ENCODE measurements at places on chromosomes 11 and 22.
A peak's percentile ranks its signal among the peaks of the same experiment; 100 is the strongest.

GRCh38 chr11:762421-763072 lies 14.7 kb downstream of the GATD1 start:
- no peak for DNase-seq

GRCh38 chr11:86134580-86135318 lies 65.9 kb upstream of the PICALM start:
- no peak for DNase-seq

- peak; percentile 29 for DNase-seq
Observed at GRCh38 chr22:49930596-49931412, 12.4 kb downstream of the CRELD2 start.

DNA sequence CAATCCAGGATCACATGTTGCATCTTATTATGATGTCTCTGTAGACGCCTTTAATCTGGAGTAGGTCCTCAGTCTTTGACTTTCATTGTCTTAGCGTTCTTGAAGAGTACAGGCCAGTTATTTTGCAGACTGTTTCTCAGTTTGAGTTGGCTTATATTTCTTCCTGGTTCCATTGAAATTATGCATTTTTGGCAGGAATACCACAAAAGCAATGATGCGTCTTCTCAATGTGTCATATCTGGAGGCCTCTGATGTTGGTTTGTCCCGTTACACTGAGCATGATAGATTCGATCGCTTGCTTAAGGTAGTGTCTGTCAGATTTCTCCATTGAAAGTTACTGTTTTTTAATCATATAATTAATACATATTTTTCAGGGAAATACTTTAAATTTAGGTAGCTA lies 30.6 kb downstream of the TECTA start:
- no peak for DNase-seq

DNA sequence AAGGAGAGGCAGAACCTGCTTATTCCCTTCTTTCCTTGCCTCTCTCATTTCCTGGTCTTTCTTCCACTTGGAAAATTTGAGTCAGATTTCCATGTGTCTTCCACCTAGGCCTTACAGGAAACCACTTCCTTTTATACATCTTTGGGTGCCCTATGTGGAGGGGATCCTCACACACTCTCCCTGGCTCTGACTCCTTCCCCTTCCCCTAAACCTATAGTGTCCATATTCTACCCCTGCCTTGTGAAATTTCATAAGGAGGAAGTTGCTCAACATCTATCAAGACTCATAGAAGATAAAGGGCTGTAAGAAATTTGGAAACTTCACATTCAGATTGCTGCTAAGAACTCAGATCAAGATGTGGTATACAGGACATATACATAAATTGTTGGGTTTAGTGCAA lies 20.4 kb downstream of the TUG1 start:
- no peak for DNase-seq

- no peak for DNase-seq
Observed at GRCh38 chr11:116539836-116540418, 232.9 kb downstream of the BUD13 start.

GRCh38 chr22:19942157-19943081 lies 801 bp upstream of the TXNRD2 start:
- DNase-seq: no peak

Data from NCI-H774 (cell line).